Right forelimb (tissue), 1 donor: ENCODE measurements at places on chromosomes 13 and 19.

- DNase-seq = no peak
Observed at GRCh38 chr13:103839460-103839859, 773.2 kb upstream of the SLC10A2 start.

GRCh38 chr13:83221256-83221655, 661.0 kb downstream of the SLITRK1 start:
- no peak for DNase-seq

GRCh38 chr19:44635581-44636438, 7.9 kb upstream of the PVR start:
- no peak for DNase-seq

DNA sequence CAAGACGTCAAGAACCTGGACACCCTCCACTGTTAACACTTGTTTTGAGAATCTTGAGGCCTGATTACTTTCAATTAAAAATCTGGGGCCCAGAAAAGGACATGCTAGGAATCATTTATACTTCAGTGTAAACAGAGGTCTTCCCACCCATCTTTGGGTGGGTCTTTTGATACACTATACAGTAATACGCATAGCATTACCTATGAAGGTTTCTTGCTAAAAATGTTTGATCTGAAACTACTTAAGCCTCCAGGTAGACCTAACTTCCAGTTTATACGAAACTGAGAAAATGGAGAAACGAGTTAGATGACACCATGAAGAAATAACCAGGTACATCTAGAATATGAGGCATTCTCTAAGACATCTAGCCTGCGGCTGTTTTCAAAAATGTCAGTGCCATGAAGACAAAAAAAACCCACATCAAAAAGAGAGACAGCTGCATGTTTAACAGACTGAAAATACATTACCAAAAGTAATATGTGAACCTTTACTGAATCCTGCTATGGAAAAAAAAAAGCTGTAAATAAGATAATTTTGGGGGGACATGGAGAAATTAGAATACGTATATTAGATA, 36.6 kb downstream of the TGDS start:
- no peak for DNase-seq

DNA sequence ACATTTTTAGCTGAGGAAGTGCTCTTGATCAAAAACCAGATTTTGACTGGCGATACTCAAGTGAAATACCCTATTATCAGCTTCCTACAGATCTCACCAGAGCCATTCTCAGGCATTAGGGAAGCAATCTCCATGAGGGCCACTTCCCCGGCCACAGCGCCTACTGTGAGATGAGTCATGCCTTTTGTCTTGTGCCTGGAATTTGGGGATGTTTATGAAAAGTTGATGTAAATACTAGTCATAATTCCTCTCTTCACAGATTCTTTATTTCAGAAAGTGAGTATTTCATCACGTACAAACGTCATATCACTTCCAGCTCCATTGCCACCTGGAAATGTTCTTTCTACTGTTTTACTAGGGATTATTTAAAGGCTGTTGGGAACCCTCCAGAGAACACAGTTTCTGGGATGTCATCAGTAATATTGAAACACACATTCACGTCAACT, 25.3 kb upstream of the SLC46A3 start:
- DNase-seq = no peak

DNA sequence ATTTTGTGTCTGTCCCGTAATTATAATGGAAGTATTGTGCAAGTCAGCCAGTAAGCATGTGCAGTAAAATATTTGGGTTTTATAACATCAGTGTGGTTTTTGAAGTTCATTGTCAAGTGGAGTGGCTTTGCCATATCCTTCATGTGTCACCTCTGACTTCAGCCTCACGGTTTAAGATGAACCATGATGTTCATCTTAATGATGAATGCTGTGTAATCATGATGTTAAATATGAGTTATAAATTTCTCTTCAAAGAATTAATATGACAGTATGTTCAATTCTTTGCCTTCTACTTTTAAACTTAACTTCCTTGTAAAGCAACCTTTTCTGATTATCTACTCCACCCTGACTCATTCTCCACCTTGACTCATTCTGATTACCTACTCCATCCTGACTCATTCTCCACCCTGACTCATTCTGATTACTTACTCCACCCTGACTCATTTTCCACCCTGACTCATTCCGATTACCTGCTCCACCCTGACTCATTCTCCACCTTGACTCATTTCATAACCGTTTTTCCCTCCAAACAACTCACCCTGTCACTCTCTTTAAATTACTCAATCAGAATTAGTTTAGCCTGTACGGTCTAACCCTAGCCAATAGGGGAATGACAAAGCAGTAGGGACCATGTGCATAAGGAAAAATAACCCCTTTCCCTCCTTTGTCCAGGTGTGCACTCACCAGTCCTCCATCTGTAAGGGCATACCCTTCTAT, 50.3 kb upstream of the ANKRD10 start:
- DNase-seq = no peak

DNA sequence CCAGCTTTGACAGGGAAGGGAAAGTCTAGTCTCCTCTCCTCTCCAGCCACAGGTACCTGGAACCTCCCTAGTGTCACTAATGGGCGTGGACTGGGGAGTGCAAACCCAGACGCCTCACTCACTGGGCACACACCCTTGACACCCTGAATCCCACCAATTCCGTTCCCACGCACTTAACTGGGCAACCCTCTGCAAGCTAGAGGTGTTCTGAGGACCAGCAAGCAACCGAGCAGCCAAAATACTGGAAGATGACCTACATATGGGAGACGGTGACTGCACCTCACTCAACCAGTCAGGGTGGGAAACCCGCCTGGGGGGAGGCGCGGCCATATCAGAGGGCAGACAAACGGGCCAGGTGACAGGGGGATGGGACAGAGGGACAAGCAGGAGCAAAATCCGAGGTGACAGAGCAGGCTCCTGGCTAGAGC, 991 bp downstream of the ABHD17A start:
- DNase-seq = no peak

DNA sequence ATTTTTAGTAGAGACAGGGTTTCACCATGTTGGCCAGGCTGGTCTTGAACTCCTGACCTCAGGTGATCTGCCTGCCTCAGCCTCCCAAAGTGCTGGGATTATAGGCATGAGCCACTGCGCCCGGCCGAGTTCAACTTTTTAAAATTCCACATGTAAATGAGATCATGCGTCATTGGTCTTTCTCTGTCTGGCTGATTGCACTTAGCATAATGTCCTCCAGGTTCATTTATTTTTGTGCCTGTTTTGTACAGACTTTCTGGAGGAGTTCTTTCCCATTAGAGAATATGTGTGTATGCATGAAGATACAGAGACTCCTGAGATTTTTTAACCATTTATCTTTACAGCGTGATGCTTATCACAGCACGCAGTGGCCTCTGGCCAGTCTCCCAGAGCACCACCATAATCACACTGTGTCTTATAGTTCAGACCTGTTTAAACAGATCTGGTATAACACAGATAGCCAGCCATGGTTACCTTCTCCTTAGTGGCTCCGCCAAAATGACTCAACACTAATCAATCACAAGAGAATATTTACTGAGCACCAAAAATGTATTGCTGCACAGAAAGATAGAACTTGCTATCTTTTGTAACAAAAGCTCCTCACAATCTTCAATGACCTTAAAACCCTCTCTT, 11.4 kb upstream of the STARD13 start:
- no peak for DNase-seq

DNA sequence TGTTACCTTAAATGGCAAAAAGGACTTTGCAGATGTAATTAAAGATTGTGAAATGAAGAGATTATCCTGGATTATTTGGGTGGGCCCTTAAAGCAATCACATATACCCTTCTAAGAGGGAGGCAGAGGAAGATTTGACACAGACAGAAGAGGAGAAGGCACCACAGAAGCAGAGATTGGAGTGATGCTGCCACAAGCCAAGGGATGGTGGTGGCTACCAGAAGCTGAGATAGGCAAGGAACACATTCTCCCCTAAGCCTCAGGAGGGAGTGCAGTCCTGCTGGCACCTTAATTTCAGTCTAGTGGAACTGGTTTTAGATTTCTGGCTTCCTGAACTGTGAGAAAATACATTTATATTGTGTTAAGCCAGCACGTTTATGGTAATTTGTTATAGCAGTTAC, 24.2 kb downstream of the DEDD2 start:
- no peak for DNase-seq

DNA sequence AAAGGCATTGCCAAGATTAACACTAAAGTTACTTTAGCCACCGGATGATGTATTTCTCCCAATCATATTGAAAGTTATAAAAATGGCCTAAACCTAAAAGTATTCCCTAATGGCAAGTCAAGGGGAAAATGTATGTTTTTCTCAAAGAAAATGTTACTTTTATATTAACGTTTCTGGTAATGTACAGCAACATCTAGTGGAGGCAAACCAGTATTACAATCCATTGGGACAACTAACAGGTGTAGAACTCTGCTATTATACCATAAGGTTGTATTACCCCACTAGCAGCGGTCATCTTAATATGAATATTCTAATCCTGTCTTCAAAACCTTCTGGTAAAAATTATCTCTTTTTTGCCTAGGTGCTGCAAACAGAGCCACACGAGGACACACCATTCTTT, 69.2 kb downstream of the ZNF100 start:
- no peak for DNase-seq

DNA sequence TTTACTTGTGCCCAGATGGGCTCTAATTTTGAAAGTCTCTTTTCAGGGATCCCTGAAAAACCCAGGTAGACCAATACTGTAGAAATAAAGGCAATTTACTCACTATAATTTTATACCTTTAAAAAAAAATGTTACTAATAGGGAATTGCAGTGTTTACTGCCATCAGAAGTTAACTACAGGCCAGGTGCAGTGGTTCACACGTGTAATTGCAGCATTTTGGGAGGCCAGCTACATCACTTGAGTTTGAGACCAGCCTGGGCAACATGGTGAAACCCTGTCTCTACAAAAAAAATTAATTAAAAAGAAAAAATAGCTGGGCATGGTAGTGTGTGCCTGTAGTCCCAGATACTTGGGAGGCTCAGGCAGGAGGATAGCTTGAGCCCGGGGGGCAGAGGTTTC, 10.2 kb downstream of the USP12 start:
- no peak for DNase-seq

GRCh38 chr19:31110336-31110735, 238.9 kb downstream of the TSHZ3 start:
- no peak for DNase-seq

DNA sequence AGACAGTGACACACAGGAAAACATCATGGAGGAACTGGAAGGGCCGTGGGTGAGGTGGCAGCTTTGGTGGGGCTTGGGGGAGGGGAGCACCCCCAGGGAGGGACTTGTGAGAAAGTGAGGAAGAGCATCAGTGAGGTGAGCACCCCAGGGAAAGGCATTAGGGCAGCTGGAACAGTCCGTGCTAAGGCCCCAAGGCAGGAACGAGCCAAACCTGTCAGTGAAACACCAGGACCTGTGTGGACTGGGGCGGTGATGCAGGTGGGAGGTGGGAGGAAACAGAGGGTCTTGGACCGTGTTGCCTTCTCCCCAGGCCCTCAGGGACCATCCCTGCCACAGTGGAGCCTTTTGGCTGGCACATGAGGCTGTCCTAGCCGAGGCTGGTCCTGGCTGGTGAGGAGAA, 17.3 kb upstream of the SLC7A10 start:
- no peak for DNase-seq

DNA sequence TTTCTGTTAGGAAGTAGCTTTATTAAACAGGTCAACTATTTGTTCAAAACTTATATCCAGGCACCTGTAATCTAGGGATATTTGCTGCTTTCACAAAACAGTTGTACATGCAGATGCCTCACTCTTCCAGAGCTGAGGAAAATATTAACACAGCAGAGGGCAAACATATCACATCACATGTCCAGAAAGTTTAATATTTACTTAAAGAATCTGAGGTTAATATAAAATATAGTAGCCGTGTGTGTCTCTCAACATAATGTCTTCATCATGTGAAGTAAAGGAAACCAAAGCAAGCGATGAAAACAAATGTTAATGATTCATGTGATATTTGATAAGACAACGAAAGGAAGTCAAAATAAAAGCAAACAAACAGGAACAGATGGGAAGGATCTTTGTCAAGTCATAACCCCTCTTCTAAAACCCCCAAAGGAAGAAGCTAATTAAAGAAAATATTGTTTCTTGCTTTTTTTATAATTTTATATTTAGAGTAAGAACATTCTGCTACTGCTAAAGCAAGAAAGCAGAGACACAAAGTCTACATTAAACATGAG, 418.8 kb downstream of the DACH1 start:
- DNase-seq = no peak

DNA sequence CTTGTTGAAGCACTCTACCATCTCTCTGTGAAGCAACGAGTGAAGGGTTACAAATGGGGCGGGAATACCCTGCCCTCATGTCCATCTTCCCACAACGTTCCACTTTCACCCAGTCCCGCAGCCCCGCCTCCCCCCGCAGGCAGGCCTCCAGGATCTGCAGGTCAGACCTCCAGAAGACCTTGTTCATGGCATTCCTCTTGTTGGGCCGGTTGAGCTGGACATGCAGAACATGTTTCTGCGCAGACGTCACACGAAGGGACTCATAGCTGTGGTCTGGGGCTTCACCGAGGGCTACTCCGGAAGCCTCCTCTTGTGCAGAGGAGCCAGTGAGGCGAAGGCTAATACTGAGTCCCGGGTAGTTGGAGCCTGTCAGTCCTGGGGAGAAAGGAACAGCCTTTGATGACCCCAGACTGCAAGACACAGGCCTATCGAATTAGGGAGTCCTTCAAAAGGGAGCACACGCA, 420 bp downstream of the ECH1 start:
- DNase-seq = no peak

DNA sequence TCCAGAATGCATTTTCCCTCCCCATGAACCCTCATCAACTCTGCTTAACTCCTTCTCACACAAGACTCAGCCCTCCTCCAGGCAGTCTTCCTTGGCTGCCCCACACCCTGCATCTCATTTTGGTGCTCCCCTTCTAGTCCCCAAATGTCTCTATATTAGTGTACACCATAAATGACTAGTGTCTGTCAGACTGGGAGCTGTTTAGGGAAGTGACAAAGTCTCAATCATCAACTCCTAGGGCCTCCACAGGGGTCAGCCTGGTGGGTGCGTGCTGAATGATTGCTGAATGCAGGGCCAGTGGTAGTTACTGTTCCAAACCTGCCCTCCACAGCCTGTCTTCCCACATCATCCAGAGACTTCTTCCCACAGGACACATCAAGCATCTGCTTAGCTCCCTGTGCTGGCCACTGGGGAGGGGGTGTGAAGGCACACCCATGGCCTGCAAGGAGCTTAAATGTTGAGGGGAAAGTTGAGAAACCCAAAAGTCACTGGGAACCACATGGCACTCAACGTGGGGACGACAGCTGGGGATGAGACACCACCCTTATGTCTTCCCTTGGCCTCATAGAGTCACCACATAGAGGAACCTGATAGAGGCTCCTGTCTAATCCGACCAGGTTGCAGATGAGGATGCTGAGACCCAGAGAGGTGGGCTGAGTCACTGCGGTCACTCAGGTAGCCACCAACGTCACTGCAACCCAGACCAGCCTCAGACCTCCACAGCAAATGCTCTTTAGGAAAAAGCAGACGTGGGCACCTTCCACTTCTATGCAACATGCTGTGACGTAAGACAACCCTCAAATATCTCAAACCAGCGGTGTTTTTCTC, 79.3 kb upstream of the TM9SF2 start:
- no peak for DNase-seq

DNA sequence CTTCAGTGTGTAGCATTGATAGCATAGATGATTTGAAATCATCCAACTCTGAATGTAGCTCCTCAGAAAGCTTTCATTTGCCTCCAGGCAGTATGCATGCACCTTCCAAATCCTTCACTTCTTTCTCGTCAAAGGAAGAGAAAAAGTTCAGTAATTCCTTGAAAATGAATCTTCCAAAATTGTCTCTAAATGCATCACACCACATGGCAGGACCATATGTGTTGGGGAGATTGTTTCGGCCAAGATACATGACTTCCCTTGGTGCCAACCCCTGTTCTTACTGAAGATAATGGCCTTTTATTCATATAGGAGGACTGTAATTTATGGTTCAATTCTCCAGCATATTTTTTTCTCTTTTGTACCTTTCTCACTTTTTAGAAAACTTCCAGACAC, 315.6 kb upstream of the SPRY2 start:
- DNase-seq = no peak
